ENCODE measurements at places on chromosomes 11 and 22.

- DNase-seq, result no peak
Measured at GRCh38 chr11:44140805-44141204, 45.3 kb downstream of the EXT2 start.

DNA sequence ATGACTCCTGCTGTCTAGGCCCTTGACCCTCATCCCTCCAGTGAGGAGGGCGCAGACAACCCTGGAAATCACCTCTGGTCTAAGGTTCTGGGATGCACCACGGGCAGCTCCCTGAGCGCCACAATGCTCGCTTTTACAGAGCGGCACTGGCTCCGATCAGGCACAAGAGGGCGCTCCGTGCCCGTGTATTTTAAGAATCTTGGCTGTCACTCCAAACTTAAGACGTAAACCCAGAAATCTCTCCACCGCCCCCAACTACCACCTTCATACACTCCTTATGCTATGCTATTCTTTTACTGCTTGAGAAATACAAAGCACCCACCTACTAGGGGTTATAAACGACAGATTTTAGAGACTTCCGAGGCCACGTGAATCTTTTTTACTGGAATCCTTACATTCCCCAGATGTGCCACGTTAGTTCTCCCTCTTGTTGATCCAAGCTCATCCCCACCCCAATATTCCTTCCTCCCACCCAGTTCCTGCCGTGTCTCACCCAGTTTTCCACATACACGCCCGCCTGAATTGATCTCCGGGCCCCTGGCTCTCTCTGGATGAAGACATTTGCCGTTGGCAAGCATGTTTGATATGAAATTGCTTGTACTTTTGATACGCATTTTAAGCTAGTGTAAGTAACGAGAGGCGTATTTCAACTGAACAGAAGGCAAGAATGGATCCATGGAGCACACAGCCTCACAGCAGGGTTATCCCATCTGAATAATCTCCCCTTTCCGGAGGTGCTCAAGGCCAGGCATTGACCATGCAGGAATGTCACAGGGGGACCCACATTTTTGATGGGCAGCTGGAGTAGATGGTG is 453.5 kb downstream of the OPCML start:
- no peak for DNase-seq

DNA sequence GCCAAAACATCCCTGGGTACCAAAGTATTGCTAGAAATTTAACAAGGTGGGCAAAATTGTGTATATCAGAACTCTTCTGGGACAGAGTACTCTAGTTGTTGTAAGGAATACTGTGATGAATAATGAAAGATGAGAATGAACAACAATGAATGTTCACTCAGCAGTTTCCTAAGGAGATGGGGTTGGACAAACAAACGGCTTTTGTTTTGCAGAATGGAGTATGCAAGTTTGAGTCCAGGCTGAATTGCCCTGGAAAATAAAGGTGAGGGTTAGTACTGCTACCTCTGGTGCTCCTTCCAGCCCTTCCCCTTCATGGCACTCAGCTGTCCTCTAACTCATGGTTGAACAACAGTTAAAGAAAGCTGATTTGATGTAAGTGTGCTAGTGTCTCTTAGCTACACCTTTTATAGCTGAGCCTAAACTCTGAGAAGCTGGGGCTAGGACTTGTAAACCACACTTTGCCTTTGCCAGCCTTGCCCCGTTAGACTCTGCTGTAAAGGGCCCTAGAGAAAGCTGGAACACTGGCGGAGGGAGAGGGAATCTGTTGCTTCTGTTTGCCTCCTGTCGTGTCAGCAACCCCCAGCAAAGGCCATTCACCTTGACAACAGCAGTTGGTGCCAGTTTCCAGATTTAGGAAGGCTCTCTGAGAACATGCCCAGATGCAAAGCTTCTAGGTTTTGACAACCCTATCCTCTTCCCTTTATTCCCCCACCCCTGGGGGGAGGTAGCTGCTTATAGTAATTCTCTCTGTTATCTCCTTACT is 41.2 kb upstream of the POLD3 start:
- no peak for DNase-seq

- no peak for DNase-seq
Measured at GRCh38 chr22:47146941-47147340, 384.5 kb downstream of the TBC1D22A start.

DNA sequence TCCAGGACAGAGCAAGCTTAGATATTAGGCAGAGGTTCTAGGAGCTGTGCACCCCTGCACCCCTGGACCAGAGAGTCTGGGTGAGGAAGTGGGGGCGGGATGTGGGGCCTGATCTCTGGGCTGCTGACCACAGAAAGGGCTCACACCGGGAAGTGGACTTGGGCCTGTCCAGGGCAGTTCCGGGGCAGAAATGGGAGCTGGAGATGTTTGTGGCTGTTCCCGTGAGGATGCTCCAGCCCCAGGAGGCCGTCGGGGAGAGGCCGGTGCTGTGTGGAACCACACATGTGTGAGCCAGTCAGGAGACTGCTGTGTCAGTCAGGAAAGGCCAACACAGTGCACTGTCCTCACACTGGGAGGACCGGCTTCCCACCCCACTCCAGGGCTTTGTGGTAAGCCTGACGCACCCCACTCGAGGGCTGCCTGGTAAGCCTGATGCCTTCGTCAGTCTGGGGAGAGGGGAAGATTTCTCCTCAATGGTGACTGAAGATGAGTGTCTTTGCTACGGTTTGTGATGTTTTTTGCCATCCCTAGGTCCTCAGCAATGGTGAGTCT is 741.0 kb downstream of the BRD1 start:
- DNase-seq, result no peak

DNA sequence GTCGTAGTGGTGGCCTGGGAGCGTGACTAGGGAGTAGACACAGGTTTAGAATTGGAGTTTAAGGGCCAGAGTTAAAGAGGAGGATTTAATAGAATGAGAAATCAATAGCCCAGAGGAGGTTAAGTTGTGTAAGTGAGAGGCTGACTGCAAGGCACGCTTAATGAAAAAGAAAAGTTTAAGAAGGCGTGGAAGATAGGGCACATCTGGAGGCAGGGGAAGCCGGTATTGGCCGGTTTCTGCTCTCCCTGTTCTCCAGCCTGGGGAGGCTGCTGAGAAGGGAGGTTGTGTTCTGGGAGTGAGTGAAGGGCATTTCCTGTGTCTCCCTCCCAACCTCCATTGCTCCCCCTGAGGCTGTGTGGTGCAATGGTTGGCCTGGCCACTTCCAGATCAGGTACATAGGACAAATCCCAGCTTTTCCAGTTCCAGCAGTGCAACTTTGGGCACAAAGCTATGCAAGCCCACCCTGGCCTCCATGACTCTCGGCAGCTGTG is 6.3 kb downstream of the GRIK4 start:
- no peak for DNase-seq

DNA sequence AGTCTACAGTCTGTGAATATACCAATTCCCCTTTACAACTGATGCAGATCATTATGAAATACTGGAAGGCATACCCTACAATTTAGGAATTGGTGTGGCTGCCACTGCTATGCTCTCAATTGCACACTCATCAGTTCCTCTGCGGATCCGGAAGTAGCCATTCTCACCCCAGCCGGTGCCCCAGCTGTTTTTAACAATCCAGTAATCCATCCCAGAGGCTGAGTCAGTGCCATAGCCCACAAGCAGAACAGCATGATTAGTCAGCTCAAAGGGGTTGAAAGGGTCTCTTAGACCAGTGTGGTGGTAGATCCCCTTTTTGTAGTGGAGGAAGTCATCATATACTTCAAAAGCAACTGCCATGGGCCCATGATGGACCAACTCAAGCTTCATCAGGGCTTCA is 43.6 kb downstream of the CTSC start:
- DNase-seq, result no peak

GRCh38 chr22:41523464-41524221 is 20.6 kb downstream of the POLR3H start:
- DNase-seq, result no peak

GRCh38 chr22:50376085-50376651 is 33.0 kb downstream of the PPP6R2 start:
- no peak for DNase-seq

GRCh38 chr11:33320814-33321330 is 63.7 kb downstream of the HIPK3 start:
- no peak for DNase-seq

DNA sequence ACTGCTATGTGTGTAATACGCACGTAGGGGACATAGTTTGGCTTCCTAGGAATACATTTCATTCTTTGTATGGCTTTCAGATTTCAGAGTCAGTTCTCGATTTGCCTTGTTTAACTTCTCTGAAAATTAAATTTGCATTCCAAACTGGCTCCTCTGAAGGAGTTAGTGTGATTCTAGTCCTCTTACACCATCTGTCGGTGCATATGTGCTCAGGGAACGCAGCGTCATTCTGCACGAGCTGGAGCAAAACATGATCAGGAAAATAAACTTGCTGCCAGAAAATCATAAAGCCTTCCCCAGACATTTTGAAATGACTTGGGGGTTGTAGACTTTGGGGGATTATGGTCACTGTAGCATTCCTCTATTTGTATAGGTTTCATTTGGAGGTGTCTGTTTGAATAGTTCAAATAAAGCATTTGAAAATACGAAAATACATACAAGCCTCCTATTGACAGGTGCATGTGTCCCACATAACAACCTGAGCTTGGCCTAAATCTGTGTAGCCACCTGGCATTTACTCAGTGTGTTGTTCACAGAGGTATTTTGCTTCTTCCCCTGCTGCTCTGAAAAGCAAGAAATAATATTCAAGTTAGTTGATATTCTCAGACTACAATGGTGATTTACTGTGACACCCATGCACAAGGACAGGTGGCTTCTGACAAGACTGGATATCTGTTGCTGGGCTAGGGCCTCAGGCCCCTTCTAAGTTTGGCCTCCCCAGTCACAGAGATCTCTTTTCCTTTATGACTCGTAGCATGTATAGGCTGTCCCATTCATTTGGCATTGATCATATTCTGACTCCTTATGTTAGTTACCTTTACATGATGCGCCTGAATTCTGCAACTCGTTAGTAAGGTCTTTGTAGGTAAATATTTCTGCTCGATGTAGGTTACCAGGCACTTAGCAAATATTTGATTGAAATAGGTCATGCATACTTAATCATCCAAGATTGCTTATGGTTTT is 81.6 kb upstream of the SORL1-AS1 start:
- DNase-seq, result no peak

DNA sequence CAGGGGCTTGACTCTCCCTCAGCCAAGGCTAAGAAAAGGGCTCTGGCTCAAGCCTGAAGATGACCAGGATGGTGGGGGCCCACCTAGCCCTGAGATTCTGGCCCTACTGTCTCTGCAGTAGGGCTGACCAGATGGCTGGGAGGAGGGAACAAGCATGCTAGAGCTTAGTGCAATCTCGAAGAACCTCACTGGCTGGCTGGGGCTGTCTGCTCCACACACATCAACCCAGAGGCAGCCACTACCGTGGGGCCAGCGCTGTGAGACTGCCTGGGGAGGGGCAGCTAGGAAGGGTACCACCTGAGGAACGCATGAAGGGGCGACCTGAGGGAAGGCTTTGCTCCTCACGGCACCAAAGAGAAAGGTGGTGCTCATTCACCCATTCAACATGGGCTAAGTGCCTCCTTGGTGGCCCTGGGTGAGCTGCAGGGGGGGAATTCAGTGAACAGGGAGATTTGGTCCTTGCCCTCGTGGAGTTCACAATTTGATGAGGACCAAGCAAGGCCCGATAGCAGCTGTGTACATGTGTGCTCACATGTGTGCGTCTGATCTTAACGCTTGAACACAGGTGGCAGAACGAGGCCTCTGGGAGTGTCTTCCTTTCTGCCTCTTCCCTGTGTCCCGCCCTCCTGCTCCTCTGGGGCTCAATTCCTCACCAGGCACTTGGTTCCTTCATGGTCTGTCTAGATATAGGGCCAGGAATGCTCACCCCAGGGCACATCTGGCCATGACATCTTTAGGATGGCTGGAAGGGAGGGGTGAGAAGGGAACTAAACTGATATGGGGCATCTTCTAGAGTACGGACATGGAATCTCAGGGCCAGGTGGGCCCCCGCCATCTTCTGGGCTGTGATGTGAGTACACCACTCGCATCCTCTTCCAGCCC is 102.3 kb upstream of the PITPNB start:
- DNase-seq, result no peak

- DNase-seq, result no peak
Measured at GRCh38 chr11:61671527-61671926, 8.7 kb upstream of the DAGLA start.

DNA sequence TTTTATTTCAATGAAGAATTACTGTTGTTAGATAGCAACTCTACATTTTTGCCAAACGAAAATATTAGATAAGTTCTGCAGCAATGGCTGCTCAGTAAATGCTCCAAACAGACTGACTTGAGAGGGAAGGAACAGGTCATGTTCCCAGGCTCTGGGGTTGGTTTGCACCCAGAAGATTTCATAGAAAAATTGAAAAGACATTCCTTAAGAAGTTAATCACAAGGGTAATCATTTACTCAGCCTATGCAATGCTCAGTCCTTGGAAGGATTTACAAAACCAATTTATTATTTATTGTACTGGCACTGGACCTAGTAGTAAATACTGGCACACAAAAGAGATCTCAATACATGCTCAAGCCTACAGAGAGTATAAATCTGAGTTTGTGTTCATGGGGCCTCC is 179.1 kb upstream of the MTNR1B start:
- no peak for DNase-seq

DNA sequence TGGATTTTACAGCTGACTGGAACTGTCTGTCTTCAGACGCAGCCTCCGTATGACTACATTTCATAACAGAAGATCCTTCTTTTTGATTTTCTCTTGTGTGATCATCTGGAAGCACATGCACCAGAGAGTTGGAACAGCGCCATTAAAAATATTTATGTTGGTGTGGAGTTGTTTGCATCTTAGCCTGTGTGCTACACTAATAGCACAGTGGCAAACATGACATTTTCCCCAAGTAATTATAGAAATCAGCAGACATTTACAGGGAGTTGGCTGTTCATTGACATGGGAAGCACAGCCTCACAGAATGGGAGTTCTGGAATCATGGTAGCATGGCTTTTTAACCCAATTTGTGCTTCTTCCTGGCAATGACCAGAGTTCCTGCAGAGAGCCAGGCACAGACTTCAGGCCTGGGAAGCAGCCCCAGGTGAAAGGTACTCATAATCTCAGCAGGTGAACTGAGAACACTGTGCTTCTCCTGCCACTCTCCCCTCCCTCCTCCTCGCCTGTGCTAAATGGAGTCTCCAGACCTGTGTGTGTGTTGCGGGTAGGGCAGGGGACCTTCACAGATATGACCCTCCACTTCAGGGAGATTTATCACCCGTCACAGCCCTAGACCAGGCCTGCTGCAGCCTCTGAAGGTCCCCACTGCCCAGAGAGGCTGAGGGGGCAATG is 82.8 kb upstream of the PLET1 start:
- DNase-seq, result no peak

DNA sequence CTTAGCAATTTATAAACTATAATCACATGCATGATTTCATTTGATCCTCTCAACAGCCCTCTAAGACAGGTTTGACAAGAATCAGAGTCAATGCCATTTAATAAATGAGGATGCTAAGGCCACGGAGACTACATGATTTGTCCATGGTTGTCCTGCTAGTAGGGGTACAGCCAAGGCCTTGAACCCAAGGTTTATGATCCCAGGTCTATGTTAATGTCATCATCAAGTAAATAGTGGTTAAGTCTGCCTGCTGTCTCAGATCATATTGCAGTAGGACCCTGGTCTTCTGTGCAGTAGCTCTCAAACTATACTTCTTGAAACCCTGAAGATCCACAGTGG is 17.7 kb upstream of the SYTL2 start:
- no peak for DNase-seq
